Stomach (tissue), 19 donors: ENCODE measurements at places on chromosomes 1 and 21. TPM values are rescaled to one million over a fixed set of nuclear protein-coding genes. Genes with fewer than 3 reads are reported as not detected.
A peak's percentile ranks its signal among the peaks of the same experiment; 100 is the strongest.

GRCh38 chr1:244971552-244972216 is 107.3 kb upstream of the HNRNPU start:
- H3K4me1 ChIP-seq, result peaks cover 22% of the 10 kb centered on the region
- no peaks in the 10 kb centered on the region for H3K36me3 ChIP-seq
- no peaks in the 10 kb centered on the region for H3K27me3 ChIP-seq
- no peak for DNase-seq

DNA sequence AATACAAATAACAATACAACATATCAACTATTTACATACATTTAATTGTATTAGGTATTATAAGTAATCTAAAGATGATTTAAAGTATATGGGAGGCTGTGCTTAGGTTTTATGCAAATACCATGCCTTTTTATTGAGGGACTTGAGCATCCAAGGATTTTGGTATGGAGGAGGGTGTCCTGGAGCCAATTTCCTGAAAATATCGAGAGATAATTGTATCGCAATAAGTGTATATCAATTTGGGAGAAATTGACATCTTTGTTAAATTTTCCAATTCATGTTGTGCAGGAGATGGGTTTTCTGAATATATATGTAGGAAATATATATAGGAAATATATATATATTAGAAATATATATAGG is 63.5 kb downstream of the ATP1A1 start:
- no peak overlapping the region for H3K27ac ChIP-seq
- no peaks in the 10 kb centered on the region for H3K27me3 ChIP-seq
- H3K36me3 ChIP-seq, result no peaks in the 10 kb centered on the region
- DNase-seq, result no peak

GRCh38 chr1:233945979-233946378 is 41.5 kb downstream of the SLC35F3 start:
- H3K36me3 ChIP-seq, result no peaks in the 10 kb centered on the region
- H3K27me3 ChIP-seq, result no peaks in the 10 kb centered on the region
- no peak overlapping the region for H3K27ac ChIP-seq
- no peaks in the 10 kb centered on the region for H3K4me1 ChIP-seq
- no peak overlapping the region for H3K4me3 ChIP-seq

GRCh38 chr1:203103829-203104495 is 18.1 kb upstream of the MYOG start:
- peak; percentile 7 for DNase-seq
- no peaks in the 10 kb centered on the region for H3K4me1 ChIP-seq
- no peaks in the 10 kb centered on the region for H3K36me3 ChIP-seq

- peak; percentile 75 for DNase-seq
- peaks cover 34% of the 10 kb centered on the region for H3K4me1 ChIP-seq
- peak overlapping the region; percentile 52 for H3K27ac ChIP-seq
- no peaks in the 10 kb centered on the region for H3K27me3 ChIP-seq
- H3K4me3 ChIP-seq, result no peak overlapping the region
- H3K36me3 ChIP-seq, result peaks cover 24% of the 10 kb centered on the region
Observed at GRCh38 chr1:206579747-206580437, 32.4 kb downstream of the EIF2D start.

GRCh38 chr1:209202830-209203532 is 380.5 kb upstream of the CAMK1G start:
- H3K27me3 ChIP-seq, result peaks cover 31% of the 10 kb centered on the region
- no peak overlapping the region for H3K27ac ChIP-seq
- peaks cover 11% of the 10 kb centered on the region for H3K4me1 ChIP-seq

- DNase-seq, result no peak
- no peaks in the 10 kb centered on the region for H3K4me1 ChIP-seq
- no peaks in the 10 kb centered on the region for H3K27me3 ChIP-seq
- H3K4me3 ChIP-seq, result no peak overlapping the region
Observed at GRCh38 chr1:30335997-30336390, 387.4 kb downstream of the MATN1 start.

Gene AMY1B
- not detected for total RNA-seq

Gene SMCP
- not detected for total RNA-seq

Gene DENND2C
- total RNA-seq, result 5.0 TPM

Gene RGS4
- total RNA-seq, result 60.7 TPM

Gene FOXD2
- 47.5 TPM for total RNA-seq
